Karpas-422 (cell line): ENCODE measurements at places on chromosomes 2 and 18. TPM values are rescaled to one million over a fixed set of nuclear protein-coding genes. Genes with fewer than 3 reads are reported as not detected.
A peak's percentile ranks its signal among the peaks of the same experiment; 100 is the strongest.

DNA sequence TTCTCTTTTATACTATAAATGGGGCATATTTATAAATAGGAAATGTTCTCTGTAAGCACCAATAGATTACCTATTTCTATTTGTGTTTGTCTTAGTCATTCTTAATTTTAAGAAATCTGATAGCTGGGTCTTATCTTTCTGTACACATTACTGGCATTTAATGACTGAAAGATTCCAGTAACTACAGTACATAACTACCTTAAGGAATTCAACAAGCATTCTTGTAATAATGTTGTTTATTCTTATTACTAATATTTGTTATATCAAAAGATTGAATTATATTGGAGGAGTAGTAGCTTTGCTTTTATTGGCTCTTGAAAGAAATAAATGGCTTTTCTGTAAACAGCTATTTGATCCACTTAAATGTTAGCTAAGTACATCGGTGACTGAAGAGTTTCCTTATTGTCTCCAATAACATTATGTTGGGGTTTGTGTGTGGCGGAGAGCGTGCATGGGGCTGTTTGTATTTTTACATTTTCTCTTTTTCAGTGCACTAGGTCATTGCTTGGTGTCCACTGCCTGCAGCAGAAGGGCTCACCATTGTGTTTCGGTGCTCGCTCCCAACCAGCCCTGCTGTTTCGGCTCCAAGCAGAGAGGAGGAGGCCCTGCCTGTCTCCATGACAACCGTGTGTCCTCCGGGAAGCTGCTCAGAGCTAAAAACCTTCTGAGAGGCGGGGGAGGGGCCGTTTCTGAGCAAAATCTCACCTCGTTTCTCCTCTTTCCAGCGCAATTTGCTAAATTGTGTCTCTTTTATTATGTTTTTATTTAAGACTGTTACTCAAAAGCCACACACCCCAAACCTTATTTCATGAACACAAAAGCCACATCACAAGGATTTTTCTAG, 112.5 kb upstream of the SLC38A11 start:
- H3K27ac ChIP-seq, result no peak overlapping the region
- no peaks in the 10 kb centered on the region for H3K27me3 ChIP-seq
- H3K36me3 ChIP-seq, result no peaks in the 10 kb centered on the region
- no peak for DNase-seq
- no peaks in the 10 kb centered on the region for H3K4me1 ChIP-seq
- H3K4me3 ChIP-seq, result no peak overlapping the region

GRCh38 chr2:136361521-136361920, 243.6 kb upstream of the CXCR4 start:
- no peaks in the 10 kb centered on the region for H3K36me3 ChIP-seq
- H3K27ac ChIP-seq, result no peak overlapping the region
- H3K4me3 ChIP-seq, result no peak overlapping the region
- no peaks in the 10 kb centered on the region for H3K4me1 ChIP-seq
- H3K27me3 ChIP-seq, result no peaks in the 10 kb centered on the region

DNA sequence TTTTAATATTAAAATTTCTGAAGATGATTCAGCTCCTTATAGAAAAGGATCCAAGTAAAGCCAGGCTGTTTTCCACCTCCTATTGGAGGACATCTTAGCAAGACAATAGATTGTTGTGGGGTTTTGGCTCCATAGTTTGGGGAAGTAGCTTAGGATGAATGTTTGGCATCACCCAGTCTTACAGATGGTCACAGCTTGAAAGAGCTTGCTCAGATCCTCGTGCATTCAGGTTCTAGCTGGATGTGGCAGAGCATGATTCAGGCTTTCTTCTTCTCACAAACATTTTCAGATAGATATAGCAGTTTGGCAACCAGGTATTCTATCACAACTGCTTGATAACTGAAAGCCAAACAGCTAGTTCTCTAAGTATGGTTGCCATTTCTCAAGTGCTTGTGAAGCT, 23.6 kb upstream of the PDCL3 start:
- H3K36me3 ChIP-seq, result no peaks in the 10 kb centered on the region
- H3K27me3 ChIP-seq, result no peaks in the 10 kb centered on the region
- H3K4me3 ChIP-seq, result no peak overlapping the region

DNA sequence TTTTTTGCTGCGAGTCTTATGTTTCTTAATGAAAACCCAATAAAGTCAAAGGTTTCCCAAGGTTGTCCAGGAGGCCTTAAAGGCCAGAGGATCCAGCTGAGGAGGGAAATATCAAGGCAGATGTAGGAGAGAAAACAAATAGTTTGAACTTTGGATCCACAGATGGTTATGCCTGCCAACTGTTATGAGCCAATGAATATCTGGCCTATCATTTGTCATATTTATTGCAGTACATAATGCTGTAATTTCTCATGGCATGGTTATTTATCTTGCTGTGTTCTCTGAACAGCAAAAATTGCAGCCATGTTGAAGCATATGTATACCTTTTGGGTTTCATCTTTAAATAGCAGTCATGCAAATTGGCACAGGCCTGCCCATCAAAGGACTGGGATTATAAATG, 38.2 kb upstream of the CAVIN2 start:
- DNase-seq, result no peak
- H3K4me3 ChIP-seq, result no peak overlapping the region
- H3K4me1 ChIP-seq, result peaks cover 6% of the 10 kb centered on the region
- no peaks in the 10 kb centered on the region for H3K27me3 ChIP-seq

DNA sequence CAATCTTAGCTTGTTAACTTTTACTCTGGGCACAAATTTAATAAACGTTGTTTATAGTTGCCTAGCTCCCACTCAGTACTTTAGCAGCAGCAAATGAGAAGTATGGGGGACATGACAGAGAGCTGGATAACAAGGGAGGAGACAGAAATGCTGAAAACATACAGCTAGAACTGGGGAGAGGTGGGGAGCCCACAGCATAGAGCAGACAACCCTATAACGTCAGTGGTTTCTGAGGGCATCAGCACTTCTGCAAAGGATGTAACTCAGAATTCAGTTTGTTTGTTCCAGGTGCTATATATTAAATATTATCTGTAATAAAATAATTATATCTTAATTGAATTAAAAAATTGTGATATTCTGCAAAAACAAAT, 1098.7 kb upstream of the FANCL start:
- H3K27ac ChIP-seq, result no peak overlapping the region
- no peaks in the 10 kb centered on the region for H3K36me3 ChIP-seq
- no peak for DNase-seq

GRCh38 chr18:43507842-43508481, 230.7 kb upstream of the SYT4 start:
- H3K4me3 ChIP-seq, result no peak overlapping the region
- H3K27ac ChIP-seq, result no peak overlapping the region
- no peaks in the 10 kb centered on the region for H3K36me3 ChIP-seq
- DNase-seq, result no peak

DNA sequence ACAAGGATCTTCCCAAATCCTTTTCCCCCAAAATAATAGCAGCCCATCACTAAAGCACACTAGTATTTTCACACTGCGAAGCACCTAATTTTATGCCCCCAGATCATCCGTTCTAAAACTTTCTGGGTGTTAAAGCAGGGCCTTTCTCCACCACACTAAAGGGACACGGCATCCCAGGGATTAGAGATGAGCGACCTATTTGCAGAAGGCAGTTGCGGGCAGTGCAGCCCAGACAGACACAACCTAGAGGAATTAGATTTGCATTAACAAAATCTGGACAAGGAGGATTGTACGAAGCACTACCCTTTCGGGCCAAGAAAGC, 402 bp downstream of the OSGEPL1 start:
- no peaks in the 10 kb centered on the region for H3K27me3 ChIP-seq

DNA sequence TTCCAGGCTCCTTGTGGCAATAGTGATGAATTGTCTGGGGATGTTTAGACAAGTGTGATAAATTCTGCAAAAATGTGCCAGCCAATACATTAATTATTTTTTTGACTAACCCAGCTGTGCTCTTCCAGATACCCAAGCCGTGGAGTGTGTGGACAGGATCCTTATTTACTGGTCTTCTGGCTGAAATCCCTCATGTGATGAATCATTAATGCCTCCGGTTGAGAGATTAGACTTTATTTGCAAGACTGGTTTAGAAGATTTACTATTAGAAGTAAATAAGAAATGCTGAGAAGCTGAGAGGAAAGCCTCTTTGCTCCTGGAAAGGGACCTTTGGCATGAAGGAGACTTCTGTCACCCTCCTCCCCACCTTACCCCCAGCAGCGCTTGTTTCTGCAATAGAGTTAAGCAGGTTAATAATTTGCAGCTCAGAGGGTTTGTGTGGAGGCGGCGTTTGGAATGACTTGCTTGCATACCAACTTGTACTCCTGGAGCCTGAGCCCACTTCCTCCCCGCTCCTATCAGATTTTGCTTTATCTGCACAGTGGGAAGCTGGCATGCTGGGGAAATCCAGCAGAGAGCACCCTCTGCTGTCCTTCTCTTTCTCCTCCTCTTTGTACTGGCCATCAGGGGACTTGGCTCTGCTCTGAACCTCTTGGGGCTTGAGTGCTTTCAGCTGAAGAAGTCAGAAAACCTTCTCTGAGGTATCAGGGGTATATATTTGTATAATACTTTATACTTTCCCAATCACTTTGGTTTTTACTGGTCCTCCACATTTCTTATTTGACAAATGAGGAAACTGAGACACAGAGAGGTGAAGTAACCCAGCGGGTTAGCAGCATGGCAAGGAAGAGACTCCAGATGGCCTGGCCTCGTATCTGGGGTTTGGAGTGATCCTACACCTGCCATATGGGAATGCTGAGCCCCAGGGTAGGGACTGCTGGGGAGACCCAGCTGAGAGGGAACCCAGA, 16.3 kb downstream of the SLC3A1 start:
- DNase-seq, result peak; percentile 48
- no peaks in the 10 kb centered on the region for H3K4me1 ChIP-seq

DNA sequence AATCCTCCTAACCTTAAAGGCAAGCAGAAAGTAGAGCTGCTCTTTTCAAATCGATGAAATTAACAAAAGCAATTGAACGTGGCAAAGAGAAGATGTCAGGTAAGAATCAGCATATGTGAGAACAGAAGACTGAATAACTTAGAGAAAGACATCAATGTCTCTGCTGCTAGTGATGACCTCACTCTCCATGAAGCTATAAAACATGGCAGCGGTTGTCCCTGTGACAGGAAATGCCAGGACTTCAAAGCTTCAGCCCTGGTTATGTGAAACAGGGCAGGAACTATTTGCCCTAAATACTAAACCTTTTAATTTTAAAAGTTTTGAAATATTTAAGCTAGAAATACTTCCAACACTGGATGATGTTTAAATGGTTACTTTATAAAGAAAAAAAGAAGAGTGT, 383.7 kb downstream of the XIRP2 start:
- H3K4me3 ChIP-seq, result no peak overlapping the region
- H3K27me3 ChIP-seq, result no peaks in the 10 kb centered on the region
- no peaks in the 10 kb centered on the region for H3K4me1 ChIP-seq
- no peak for DNase-seq

DNA sequence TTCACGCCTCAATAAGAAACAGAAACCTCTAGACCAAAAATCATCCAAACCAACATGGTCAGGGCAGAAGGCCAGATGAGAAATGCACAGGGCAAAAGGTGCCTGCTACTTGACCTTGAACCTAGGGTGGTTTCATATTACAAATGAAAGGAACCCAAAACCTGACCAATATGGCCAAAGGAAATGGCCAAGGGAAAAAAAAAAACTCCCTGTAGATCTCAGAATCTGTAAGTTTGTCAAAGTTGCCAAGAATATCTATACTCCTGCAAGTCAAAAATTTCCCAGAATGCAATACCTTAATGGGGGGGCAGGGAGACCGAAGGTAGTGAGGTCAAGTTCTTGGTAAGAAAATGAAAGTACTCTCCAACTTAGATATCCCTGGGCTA, 47.2 kb downstream of the HIBCH start:
- no peak for DNase-seq
- H3K4me3 ChIP-seq, result no peak overlapping the region
- H3K4me1 ChIP-seq, result peaks cover 5% of the 10 kb centered on the region; the same call in 1 of the 2 replicates
- no peak overlapping the region for H3K27ac ChIP-seq

- no peaks in the 10 kb centered on the region for H3K27me3 ChIP-seq
- DNase-seq, result no peak
- no peak overlapping the region for H3K27ac ChIP-seq
- no peaks in the 10 kb centered on the region for H3K36me3 ChIP-seq
These were observed 25.6 kb downstream of the CYB5A start for GRCh38 chr18:74266161-74266560.

GRCh38 chr18:49189772-49190171, 239.0 kb upstream of the SMAD7 start:
- DNase-seq, result no peak
- H3K27me3 ChIP-seq, result no peaks in the 10 kb centered on the region
- no peaks in the 10 kb centered on the region for H3K36me3 ChIP-seq
- H3K4me1 ChIP-seq, result no peaks in the 10 kb centered on the region
- no peak overlapping the region for H3K4me3 ChIP-seq

DNA sequence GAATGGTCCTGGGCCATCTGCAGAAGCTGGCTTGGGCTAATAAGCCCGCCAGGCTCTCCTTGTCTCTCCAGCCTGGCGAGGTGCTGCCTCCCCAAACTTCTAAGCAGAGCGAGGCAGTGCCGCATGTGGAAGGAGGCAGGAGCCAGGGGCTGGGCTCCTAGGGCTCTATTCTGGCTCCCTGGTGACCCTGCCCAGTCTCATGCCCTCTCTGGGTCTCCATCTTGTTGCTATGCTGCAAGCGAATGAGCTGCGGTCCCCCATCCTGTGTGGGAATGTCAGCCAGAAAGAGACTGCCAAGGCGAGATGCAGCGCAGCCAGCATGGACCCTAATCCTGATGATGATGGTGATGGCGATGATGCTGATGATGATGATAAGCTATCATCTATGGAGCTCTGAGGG, 48.7 kb downstream of the TNS1 start:
- no peaks in the 10 kb centered on the region for H3K4me1 ChIP-seq
- H3K36me3 ChIP-seq, result no peaks in the 10 kb centered on the region
- DNase-seq, result no peak

DNA sequence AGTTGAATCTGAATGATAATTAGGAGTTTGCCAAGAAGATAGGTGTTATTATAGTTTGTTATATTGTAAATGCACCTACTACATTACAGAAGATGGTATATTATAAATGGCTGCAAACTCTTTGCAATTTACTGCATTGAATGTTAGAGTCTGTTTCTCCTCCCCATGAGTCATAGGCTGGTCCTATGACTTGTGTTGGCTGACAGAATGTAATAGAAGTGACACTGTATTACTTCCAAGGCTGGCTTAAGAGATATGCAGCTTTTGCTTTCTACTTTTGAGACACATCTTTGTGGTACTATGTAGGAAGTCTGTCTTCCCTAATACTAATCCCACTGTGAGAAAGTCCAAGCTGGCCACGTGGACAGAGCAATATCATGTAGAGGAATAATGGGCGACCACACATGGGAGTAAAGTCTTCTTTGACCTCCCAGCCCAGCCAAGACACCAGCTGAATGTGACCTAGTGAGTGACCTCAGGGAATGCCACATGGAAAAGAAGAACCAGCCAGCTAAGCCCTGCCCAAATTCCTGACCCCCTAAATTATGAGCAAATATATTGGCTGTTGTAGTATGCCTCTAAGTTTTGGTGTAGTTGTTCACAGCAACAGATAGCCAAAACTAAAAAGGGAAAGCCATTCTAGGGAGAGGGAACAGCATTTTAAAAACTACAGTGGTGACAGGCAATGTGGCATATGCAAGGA, 6.8 kb upstream of the DDX1 start:
- no peaks in the 10 kb centered on the region for H3K36me3 ChIP-seq
- peaks cover 13% of the 10 kb centered on the region for H3K4me1 ChIP-seq
- no peak overlapping the region for H3K4me3 ChIP-seq

- H3K27ac ChIP-seq, result no peak overlapping the region
- H3K4me3 ChIP-seq, result no peak overlapping the region
- DNase-seq, result no peak
These were observed 175.4 kb upstream of the SIX2 start for GRCh38 chr2:45184606-45185005.

Gene IL18RAP
- 1.2 and 4.4 TPM in 2 replicates for total RNA-seq

Gene MMADHC
- 51.9 and 110 TPM in 2 replicates for total RNA-seq

Gene SPP2
- total RNA-seq, result not detected in 2 replicates

Gene PFN4
- total RNA-seq, result 2.1 TPM in 1 of 2 replicates, not detected in the other

Gene SCN1A
- total RNA-seq, result not detected in 2 replicates

Gene PARD6G
- total RNA-seq, result not detected in 2 replicates

Gene YES1
- not detected in 2 replicates for total RNA-seq

Gene TGFA
- not detected in 2 replicates for total RNA-seq

Gene ALPG
- total RNA-seq, result not detected in 2 replicates

Gene KCNJ13
- total RNA-seq, result 3.8 TPM in 1 of 2 replicates, not detected in the other
